ENCODE measurements at places on chromosomes 11 and 22.

GRCh38 chr22:36027935-36028645, 534 bp downstream of the RBFOX2 start:
- peak; percentile 30 for DNase-seq

GRCh38 chr11:64334764-64335735, 5.0 kb upstream of the CCDC88B start:
- DNase-seq: peak; percentile 99

GRCh38 chr11:19922689-19923035, 210.0 kb downstream of the NAV2 start:
- DNase-seq: peak; percentile 62

GRCh38 chr22:20464096-20464614, 26.5 kb upstream of the SCARF2 start:
- no peak for DNase-seq

DNA sequence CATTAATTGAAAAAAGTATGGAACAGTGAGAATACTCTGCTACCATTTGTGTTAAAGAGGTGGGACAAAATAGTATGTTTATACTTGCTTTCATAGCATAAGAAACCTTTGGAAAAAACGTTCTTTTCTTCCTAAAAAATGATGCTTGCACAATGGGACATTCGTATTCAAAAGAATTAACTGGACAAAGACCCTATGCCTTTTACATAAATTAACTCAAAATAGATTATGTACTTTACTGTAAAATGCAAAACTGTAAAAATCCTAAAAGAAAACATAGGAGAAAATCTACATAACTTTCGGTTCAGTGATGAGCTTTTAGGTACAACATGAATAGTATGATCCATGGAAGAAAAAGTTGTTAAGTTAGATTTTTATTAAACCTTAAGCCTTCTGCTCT, 166.2 kb downstream of the NELL1 start:
- no peak for DNase-seq

- peak; percentile 13 for DNase-seq
These were observed 189.6 kb upstream of the SYN3 start for GRCh38 chr22:33247758-33248157.

GRCh38 chr11:26726960-26727359, 5.1 kb upstream of the SLC5A12 start:
- DNase-seq: no peak

DNA sequence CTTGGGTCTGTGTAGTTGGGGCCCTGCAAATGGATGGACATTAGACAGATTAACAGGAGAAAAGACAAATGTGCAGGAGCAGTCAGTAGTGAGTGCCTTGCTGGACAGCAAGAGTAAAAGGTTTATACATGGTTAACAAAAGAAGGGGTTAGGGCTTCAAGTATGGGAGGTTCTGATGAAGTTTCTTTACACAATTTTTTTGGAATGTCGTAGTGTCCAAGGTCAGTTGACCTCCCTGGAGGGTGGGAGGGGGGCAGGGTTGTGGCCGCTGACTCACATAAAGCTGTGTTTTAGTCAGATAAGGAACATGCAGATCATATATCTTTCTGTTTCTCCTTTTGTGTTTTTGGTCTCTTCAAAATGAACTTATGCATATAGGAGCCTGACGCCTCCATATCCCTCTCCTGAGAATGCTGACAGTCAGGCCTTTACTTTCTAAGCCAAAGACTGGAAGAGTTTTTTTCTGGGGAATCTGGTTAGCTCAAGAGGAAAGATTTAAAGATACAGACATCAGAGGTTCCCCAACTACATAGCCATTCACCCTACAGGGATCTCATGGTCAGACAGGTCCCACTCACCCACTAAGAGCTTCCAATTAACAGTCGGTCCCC, 134.3 kb downstream of the NECTIN1 start:
- DNase-seq: peak; percentile 87

GRCh38 chr11:70782401-70782913, 384.1 kb downstream of the CTTN start:
- DNase-seq: no peak

DNA sequence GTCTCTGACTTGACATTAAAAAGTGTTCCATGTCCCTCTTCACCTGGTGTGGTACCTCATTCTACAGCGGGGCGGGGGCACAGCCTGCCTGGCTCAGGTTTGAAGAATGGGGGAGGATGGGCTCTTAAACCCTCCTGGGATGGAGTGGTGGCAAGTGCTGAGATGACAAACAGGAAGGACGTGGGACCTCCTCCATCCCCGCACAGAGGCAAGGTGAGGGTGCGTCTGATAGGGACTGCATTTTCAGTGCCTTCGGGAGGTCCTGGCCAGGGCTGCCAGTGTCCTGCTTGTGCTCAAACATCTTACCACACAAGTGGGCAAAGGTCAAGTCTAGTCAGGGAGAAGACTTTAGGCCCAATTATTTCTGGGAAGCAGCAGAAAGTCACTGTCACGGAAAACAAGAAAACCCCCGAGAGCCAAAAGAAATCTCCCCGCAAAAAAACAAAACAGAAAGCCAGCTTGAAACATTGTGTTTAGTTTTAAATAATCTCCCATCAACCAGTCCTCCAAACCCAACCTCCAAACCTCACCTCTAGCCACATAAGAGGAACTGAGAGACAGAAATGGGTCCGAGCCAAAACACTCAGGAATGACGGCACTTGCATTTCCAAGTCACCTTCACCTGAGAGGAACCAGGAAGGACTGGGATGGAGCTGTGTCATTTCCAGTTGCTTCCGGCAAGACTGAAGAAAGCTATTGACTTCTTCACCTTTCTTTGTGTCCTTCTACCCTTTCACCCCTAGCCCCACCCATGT, 966.5 kb downstream of the NTM start:
- DNase-seq: no peak

DNA sequence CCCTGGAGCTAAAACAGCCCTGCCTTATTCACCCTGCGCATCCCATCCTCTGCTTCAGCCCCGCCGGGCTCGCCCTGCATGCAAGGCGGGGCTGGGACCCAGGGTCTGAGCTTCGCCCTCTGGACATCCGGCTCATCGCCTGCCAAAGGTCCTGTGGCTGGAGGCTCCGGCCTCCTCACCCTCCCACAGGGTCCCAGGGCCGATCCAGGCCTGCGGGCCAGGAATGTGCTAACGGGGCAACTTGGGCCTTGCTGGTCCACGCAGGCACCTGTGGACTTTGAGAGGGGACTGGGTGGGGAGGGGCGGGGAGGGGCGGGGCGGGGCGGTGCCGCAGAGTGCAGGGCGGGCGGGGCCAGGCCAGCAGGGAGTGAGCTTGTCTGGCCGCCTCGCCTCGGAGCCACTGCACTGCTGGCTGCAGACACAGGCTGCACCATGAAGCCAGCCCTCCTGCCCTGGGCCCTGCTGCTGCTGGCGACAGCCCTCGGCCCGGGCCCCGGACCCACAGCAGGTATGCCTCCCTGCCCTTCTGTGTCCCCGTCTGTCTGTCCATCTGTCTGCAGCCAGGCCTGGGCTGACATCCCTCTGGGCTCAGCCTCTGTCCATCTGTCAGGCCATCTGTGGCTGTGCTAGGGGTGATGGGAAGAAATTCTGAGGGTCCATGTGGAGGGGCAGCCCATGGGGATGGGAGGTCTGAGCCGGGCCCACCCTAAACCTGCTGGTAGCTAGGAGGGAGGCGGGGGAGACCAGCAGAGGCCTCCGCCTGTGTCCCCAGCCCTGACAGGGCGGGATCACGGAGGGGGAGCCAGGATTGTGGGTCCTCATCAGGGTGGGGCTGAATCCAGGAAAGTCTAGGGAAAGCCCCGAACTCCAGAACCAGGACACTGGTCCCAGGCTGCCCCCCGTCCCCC, at the start of gene SUSD2:
Gene SUSD2 (plus strand): TSS at position 400 of the 908 bp plus-strand sequence. CDS start 33 bp downstream, at position 433.
- DNase-seq: no peak

- peak; percentile 14 for DNase-seq
These were observed 375.6 kb downstream of the KCNA4 start for GRCh38 chr11:29641201-29641600.

DNA sequence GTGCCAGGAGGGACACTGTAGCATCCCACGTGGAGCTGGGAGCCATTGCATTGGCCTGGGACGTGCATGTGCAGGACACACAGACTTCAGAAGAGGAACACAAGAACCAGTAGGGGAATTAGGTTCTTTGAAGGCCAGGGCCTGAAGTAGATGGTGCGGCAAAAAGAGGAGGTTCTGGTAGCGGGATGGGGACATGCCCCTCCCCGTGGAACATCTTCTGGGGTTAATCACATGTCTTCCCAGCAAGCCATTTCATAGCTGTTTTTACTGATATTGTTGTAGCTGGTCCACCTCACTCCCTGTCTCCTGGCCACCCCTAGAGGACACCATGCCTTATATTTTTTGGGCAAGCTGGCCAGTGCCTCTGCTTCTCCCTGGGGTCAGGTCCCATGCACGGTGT, 74.3 kb downstream of the SCN3B start:
- no peak for DNase-seq

GRCh38 chr11:29685361-29685760, 331.5 kb downstream of the KCNA4 start:
- no peak for DNase-seq
